Left cardiac atrium (tissue), 4 donors: ENCODE measurements at places on chromosomes 5 and 9.
A peak's percentile ranks its signal among the peaks of the same experiment; 100 is the strongest.

DNA sequence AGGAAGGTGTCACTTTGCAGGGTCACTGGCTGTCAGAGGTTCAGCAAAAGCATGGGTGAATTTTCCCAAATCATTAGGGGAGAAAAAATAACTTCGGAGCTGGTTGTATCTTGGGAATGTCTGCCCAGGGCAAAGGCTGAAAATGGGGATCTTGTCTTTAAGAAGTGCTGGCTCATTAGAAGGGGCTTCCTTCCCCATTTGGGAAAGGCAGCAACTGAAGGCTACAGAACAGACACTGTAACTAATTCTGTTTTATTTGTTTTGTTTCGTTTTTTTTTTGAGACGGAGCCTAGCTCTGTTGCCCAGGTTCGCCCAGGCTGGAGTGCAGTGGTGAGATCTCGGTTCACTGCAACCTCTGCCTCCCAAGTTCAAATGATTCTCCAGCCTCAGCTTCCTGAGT, 70.3 kb upstream of the PCA3 start:
- DNase-seq = no peak

DNA sequence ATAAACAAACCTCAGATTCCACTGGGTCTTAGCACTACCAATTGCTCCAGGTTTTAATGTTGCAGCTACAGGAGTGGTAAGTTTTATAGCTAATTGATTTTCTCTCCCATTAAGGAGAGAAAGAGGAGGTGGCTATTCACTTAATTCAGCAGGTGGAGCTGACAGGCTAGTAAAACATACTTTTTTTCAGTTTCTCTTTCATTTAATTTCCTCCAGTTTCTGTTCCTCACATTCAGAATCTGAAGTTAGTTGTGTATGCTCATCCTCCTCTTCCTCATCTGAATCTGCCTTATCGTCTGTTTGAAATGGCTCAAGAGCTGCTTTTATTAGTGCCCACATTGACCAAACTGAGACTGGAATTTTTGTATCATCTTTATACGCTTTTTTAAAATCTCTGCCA, 98.0 kb downstream of the PLPPR1 start:
- DNase-seq = no peak

DNA sequence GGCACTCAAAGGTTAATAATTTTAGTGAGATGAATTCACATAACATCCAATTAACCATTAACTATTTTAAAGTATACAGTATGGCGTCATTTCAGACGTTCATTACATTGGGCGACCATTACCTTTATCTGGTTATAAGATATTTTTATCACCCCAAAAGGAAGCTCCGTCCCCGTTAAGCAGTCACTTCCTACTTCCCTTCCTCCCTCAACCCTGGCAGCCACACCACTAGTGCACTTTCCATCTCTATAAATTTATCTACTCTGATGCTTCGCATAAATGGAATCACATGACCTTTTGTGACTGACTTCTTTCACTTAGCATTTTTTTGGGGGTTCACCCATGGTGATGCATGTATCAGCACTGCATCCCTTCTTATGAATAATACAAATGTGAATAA, 168.3 kb upstream of the PUM3 start:
- DNase-seq = no peak

GRCh38 chr5:113336975-113337374, 97.8 kb downstream of the TSSK1B start:
- DNase-seq = peak; percentile 60

DNA sequence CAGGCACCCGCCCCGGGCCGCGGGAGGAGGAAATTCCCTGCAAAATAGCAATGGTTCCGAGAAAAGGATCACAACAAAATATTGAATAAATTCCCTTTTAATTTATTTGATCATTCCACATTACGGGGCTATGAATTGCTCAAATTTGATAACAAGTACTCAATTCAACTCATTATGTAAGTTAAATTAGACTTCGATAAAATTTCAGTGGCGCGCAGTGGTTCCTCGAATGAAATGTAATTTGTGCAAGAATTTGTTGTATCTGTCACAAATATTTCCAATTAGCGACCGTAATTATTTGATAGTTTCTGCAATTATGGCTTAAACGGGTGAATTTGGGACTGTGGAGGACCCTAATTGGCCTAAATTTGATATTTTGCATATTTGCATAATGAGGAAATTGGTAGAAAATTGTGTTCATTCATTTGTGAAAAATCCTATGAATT, 76.0 kb upstream of the TBCA start:
- DNase-seq = no peak
